ENCODE measurements at places on chromosomes 4 and X.

GRCh38 chr4:58507079-58507478 lies 1396.9 kb upstream of the IGFBP7 start:
- no peak for DNase-seq

DNA sequence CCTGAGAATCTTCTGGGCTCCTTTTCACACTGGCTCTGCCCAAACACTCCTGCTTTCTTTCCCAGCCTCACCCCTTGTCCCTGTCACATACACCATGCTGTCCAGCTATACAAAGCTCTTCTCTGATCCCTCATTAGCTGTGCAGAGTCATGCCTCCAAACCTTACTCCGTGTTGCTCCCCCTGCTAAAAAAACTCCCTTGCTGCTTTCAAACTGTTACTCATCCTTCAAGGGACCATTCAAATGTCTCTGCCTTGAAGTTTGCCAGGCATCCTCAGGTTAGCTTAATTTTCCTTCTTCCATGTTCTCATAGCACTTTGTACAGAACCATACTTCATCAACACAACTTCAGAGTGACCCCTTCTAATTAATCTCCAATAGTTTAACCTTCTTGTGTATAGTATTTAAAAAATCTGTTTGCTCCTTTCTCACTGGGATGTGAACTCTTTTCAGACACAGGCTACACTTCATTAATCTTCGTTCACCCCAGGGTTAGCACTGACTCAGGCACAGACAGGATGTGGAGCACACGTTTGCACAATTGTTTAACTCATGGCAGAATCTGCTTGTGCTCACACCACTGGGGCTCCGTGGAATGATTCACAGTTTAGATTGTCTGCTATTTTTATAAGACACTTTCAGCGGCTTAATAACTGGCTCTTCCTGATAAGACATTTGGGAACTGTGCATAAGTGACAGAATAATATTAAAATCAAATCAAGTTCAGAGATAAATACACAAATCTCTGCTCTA lies 21.4 kb upstream of the SEL1L3 start:
- DNase-seq = peak; percentile 66

GRCh38 chr4:176882206-176882605 lies 89.5 kb upstream of the VEGFC start:
- DNase-seq = no peak

- DNase-seq = no peak
Observed at GRCh38 chr4:69832326-69833030, 27.5 kb downstream of the SULT1E1 start.

- peak; percentile 38 for DNase-seq
Observed at GRCh38 chrX:6386837-6387236, 148.1 kb downstream of the VCX3A start.

DNA sequence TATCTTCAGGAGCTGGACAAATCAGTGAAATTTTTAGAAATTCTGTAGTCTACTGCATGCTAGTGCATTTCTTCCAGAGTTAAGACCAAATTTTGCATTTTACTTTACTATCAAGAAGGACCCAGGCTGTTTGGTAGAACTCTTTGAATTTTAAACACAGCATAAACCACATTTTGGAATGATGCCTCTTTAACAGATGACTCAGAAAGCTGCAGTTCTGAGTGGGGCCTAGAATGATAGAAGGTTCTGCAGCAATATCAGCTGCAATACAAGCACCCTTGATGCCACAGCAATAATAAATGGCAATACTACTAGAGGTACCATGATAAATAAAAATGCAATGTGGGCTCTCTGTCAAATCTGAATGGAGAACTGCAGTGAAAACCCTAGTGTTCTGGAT lies 198.7 kb downstream of the TMA16 start:
- DNase-seq = no peak

All from cardiac muscle cell (in vitro differentiated cells and primary cell).